OCI-M1 (cell line): ENCODE measurements at places on chromosomes 3 and 15.

DNA sequence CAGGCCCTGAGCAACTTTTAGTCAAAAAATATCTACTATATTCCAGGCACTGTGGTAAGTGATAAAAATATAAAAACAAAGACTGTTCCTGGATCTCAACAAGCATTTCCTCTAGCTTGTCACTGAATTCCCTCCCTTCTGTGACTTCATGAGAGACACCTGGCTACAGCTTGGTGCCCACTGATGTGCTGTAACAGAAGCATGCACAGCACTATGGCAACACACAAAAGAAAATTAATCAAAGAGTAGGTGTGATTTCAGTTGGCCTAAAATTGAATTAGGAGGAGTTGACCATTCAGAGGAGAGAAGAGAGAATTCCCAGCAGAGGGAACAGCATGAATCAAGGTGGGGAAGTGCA, 158.9 kb upstream of the LPP start:
- DNase-seq: no peak

DNA sequence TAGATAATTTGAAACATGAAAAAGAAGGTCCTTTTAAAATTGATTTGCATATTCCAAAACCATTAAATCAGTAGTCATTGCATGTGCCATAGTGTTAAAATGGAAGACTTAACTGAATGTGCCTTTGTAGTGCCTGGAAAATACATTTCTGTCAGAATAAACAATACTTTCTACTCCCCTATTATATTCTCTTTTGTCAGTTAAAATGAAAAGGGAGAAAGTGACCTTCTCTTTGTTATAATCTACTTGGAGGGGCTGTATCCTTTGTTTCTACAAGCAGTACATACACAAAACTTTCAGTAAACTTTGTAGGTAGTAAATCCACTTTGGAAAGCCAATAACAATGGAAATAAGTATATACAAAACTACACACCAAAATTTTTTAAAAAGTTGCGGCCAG, 189.5 kb downstream of the NLGN1 start:
- no peak for DNase-seq

GRCh38 chr3:67526246-67526645, 128.2 kb downstream of the SUCLG2 start:
- DNase-seq: peak; percentile 2

DNA sequence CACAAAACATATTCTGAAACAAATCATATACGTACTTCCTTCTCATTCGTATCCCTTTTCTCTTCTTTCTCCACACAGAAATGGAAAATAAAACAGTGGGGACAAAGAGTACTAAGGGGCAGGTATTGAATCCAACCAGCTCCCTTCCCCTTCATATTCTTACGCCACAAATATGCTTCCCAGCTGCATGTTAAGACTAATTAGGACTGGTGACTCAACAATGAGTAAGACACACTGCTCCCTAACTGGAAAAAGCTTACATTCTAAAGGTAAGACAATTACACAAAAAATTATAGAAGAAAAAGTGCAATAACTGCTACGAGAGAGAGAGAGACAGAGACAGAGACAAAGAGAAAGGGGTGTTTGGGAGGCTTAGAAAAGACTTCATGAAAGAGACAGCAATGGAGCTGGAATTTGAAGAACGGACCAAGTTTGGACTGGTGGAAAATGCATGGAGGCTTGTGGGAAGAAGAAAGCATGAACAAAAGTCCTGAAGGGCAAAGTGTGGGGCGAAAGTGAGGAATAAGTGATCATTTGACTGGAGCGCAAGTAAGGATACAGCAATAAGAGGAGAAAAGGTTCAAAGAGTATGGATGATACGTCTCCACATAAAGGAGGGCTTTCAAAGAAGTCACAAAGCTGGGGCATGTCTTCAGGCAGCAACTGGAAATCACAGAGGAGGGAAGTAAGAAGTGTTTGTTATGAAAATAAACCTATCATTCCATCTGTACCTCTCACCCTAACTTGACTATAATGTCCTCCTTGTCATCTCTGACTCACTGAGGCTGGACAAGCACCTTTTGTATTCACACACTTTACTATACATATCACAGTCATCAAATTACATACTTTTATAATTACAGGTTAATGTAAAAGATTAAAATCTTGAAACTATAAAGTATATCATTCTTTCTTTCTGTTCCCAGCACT, 49.2 kb downstream of the RYK start:
- DNase-seq: no peak
